ENCODE measurements at places on chromosomes 7 and 10. TPM values are rescaled to one million over a fixed set of nuclear protein-coding genes. Genes with fewer than 3 reads are reported as not detected.

- no peaks in the 10 kb centered on the region for H3K36me3 ChIP-seq
- H3K27ac ChIP-seq = no peak overlapping the region
- H3K4me1 ChIP-seq = peaks cover 10% of the 10 kb centered on the region
- H3K27me3 ChIP-seq = no peaks in the 10 kb centered on the region
- H3K4me3 ChIP-seq = no peak overlapping the region
- DNase-seq = no peak
These were observed 191.2 kb downstream of the PTPRN2 start for GRCh38 chr7:158396301-158396905.

- no peaks in the 10 kb centered on the region for H3K27me3 ChIP-seq
- H3K27ac ChIP-seq = no peak overlapping the region
- DNase-seq = no peak
- H3K4me3 ChIP-seq = no peak overlapping the region
- H3K36me3 ChIP-seq = no peaks in the 10 kb centered on the region
These were observed 5.7 kb upstream of the EEPD1 start for GRCh38 chr7:36147361-36147760.

GSTO2 gene
- total RNA-seq = 13.8 TPM

GRCh38 chr10:26780793-26781601, 79.8 kb downstream of the ABI1 start:
- no peaks in the 10 kb centered on the region for H3K27me3 ChIP-seq
- no peaks in the 10 kb centered on the region for H3K36me3 ChIP-seq
- peak overlapping the region; percentile 14 for H3K27ac ChIP-seq
- peaks cover 67% of the 10 kb centered on the region for H3K4me1 ChIP-seq
- DNase-seq = no peak

DNA sequence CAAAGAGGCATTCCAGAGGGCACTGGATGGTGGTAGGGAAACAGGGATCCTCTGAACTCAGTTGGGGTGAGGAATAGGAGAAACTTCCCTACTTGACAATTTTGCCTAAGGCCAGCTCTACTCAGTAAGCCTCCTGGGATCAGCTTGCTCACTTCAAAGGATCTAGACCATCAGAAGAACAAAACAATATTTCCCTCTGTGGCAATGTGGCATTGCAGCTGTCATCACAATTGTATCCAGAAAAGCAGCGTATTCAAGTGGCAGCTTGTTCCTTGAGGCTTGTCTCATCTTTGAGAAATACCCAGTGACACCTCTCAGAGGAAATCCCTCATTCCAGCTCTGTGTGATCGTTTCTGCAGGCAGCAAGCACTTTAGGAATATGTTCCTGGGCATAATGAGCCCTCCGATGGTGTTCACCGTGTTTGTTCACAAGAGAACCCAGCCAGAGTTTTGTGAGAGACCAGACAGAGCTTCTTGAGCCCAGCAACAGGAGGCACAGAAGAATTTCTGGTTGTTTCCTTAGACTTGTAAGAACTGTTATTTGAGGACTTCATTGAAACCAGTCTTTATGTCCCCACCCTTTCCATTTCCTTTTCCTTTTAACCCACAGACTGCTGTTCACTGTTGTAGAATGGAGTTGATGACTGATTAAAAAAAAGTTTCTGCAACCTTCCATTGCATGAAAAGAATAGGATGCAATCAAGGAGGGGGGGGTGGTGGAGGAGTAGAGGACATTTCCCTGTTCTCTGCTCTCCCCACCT, 747.3 kb downstream of the LRMDA start:
- H3K4me3 ChIP-seq = no peak overlapping the region
- H3K27me3 ChIP-seq = no peaks in the 10 kb centered on the region
- no peaks in the 10 kb centered on the region for H3K4me1 ChIP-seq
- no peak overlapping the region for H3K27ac ChIP-seq
- no peak for DNase-seq
- H3K36me3 ChIP-seq = no peaks in the 10 kb centered on the region

DNA sequence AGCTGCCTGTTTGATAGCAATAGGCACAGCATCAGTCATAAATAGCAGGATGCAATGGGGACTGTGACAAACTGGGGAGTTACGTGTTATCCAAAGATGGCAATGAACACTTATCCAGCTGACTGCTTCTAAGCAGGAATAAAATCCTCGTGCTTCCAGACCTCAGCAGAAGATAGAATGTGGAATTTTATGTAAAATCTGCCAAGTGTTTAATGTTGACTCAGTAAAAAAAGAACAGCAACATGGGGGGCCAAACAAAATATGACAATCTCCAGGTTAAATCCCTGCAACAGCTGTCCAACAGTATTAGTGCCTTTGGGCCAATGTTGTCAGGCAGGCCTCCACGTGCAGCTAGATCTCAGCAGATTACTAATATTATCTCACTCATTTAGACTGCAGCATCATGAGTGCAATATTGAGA, 127.3 kb downstream of the SEMA3C start:
- no peaks in the 10 kb centered on the region for H3K36me3 ChIP-seq
- H3K4me3 ChIP-seq = no peak overlapping the region
- no peaks in the 10 kb centered on the region for H3K4me1 ChIP-seq
- H3K27ac ChIP-seq = peak overlapping the region; percentile 3

CHRM2 gene
- 1.2 TPM for total RNA-seq

PLXDC2 gene
- total RNA-seq = 51.3 TPM

DNA sequence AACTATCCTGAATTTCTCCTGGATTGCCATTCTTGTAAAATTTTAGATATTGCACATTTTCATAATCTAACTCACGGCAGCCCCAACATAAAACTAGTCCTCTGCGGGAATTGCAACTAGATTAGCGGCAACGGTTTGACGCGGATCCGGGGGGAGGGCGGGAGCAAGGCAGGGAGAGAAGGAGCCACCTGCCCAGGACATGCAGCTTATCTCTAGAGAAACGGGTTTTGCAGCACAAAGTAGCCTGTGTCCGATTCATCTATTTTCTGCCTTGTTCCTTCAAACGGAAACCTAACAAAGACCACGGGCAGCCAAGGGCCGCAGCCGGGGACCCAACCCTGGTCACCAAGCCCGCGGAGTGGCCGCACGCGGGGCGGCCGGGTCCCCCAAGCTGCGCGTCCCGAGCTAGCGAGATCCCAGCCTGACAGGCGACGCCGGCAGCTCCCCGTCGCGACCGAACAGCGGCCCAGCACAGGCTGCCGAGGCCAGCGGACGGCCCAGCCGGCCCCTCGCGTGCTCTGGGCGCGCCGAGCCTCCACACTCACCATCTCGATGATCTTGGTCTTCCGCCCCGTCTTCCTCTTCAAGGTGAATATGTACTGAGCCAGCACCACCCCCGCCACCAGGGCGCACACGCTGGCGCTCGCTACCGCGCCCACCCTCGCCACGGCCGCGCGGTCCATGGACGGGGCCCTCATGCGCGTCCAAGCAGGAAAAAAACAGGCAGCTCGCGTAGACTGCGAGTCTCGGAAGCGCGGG, at the start of gene NT5C3A:
Gene NT5C3A, minus strand, starts transcription at position 754 of the 759 bp plus-strand sequence. Its CDS starts 71 bp downstream, at position 683.
- peak within 1 kb of the TSS; percentile 64 for H3K4me3 ChIP-seq
- peaks cover 50% of the 10 kb centered on the region for H3K4me1 ChIP-seq
- H3K36me3 ChIP-seq = no peaks in the 10 kb centered on the region
- H3K27me3 ChIP-seq = no peaks in the 10 kb centered on the region
- DNase-seq = no peak

DNA sequence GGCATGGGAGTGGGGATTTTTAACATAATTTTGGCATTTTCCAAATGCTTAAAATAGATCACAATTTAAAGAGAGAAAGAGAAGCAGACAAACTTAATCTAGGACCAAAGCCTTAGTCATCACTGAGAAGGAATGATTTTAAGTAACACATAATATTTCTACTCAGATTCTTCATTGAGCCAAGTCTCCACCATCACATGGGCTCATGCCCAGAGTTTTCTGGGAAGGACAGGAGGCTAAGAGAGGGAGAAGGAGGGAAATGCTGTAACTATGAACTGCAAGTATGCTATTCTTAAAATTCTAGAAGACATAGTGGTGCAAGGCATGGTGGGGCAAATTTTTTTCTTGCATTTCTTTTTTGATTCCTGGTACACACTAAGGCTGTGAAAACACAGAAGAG, 23.8 kb upstream of the UBE2D1 start:
- DNase-seq = no peak
- no peaks in the 10 kb centered on the region for H3K27me3 ChIP-seq
- no peak overlapping the region for H3K4me3 ChIP-seq
- no peak overlapping the region for H3K27ac ChIP-seq
- no peaks in the 10 kb centered on the region for H3K36me3 ChIP-seq
- H3K4me1 ChIP-seq = no peaks in the 10 kb centered on the region

- no peak for DNase-seq
- H3K27me3 ChIP-seq = no peaks in the 10 kb centered on the region
- H3K27ac ChIP-seq = peak overlapping the region; percentile 72
These were observed 75.3 kb upstream of the CC2D2B start for GRCh38 chr10:95832216-95833041.

REPIN1 gene
- total RNA-seq = 49.4 TPM

NUTM2D gene
- total RNA-seq = 3.7 TPM

- DNase-seq = no peak
- H3K27me3 ChIP-seq = no peaks in the 10 kb centered on the region
- peaks cover 13% of the 10 kb centered on the region for H3K4me1 ChIP-seq
- H3K4me3 ChIP-seq = no peak overlapping the region
These were observed 63.5 kb downstream of the HIPK2 start for GRCh38 chr7:139714163-139714901.

DNA sequence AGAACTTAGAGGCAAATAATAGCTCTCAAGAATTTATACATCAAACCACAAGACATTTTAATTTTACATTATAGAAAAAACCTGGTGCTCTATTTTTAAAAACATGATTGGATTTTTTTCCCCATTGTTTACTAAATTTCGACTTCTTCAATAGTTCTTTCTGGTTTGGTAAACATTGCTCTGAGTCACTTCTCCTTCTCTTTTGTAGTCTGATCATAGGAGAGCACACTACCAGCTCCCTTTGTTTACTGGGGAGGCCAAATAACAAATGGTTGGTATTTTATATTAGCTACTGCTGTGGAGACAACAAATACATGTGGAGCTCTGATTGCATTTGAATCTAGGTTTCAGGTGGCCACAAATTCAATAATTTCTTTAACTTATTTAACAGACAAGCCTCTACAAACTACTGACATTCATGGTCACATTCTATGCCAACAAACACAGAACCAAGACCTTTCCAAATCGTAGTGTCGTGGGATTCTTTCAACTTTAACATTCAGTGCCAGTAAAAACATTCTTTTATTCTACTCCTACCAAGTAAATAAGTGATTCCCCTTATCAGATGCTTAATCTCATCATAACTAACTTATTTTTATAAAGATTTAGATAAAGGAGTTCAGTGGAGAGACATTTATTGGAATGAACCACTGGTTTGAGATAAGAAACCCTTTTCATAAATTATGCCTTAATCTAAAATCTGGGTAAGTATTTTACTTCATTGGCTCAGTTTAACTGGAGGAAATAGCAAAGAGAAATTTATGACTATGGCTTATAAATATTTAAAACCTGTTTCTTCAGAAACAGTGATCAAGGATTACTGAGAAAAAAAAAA, 17.7 kb upstream of the FXYD4 start:
- H3K4me3 ChIP-seq = no peak overlapping the region
- H3K27me3 ChIP-seq = no peaks in the 10 kb centered on the region
- no peaks in the 10 kb centered on the region for H3K36me3 ChIP-seq

DPP6 gene
- 7.9 TPM for total RNA-seq

DNA sequence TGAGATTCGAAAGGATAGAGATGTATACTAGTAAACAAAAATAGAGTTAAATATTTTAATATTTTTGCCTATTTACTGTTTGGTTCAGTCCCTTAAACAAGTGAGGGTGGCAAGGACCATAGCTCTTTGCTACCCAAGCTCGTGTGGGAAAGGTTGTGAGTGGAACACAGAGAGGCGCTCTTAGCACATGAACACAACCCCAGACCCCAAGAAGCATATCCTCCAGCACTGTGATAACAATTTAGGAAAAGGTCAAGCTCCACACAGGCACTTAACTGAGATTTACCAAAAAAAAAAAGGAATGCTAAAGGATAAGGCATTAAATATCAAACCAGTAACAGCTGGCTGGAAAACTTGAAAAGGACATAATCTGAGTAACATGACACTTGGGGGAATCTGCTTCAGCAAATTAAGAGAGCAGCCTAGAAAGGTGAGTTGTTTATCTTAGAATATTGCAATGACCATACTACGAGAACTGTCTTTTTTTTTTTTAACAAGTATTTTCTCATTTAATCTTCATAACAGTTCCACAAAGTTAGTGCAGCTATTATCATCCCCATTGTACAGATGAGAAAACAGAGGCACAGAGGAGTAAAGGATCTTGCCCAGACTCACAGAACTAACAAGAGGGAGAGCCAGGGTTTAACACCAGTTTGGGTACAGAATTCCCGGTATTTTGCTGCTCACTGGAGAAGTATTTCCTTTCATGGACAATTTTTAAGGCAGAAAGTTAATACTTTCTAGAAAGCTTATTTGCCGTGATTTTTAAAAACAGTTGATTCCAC, 303.5 kb upstream of the AOAH start:
- no peaks in the 10 kb centered on the region for H3K36me3 ChIP-seq
- H3K27me3 ChIP-seq = no peaks in the 10 kb centered on the region
- no peak for DNase-seq
- H3K27ac ChIP-seq = no peak overlapping the region
- H3K4me1 ChIP-seq = peaks cover 22% of the 10 kb centered on the region
- no peak overlapping the region for H3K4me3 ChIP-seq

DNA sequence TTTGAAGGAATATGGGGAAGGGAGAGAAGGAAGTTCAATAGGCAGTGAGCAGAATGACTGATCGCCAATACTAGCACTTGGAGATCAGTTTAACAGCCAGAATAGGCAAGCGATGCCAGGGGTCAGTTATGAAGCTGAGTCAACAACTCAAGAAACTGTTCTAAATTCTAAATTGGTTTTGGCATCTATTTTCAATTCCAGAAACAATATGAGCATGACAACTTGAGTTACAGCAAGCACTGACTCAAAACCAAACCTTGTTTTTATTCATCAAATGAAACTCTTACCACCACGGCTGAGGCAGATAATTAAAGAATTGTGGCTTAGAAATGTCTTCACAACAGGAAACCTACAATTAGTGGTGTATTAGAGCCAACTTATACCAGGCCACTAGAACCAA, 180.5 kb upstream of the ASAH2 start:
- no peaks in the 10 kb centered on the region for H3K36me3 ChIP-seq
- peak overlapping the region; percentile 63 for H3K27ac ChIP-seq
- no peaks in the 10 kb centered on the region for H3K27me3 ChIP-seq
- H3K4me1 ChIP-seq = peaks cover 19% of the 10 kb centered on the region
- H3K4me3 ChIP-seq = no peak overlapping the region

All from vagina (tissue), 2 donors.